Activated CD4-positive, alpha-beta T cell treated with anti-CD3 and anti-CD28 coated beads, Interleukin-2, amount 50 U/mL, for 4 hours (primary cell): ENCODE measurements at places on chromosomes 5 and 9.

DNA sequence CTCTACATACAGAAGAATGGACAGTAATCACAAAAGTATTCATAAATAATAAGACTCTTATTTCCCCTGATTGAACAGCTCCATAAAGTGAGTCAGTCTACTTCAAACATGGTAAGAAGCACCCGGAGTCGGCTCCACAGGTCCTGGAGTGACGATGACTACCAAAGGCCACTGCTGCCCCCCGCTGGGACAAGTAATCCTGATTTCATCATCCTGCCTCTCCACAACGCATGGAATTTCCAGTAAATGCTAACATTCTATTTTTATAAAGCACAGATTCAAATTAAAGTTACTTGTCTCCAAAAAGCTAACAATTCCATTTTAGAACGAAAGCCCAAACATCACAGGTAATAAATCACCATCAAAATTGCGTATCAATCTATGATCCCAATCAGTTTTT, 16.2 kb downstream of the ATPSCKMT start:
- DNase-seq = no peak

- no peak for DNase-seq
These were observed 7.4 kb upstream of the SPDL1 start for GRCh38 chr5:169576181-169576598.

DNA sequence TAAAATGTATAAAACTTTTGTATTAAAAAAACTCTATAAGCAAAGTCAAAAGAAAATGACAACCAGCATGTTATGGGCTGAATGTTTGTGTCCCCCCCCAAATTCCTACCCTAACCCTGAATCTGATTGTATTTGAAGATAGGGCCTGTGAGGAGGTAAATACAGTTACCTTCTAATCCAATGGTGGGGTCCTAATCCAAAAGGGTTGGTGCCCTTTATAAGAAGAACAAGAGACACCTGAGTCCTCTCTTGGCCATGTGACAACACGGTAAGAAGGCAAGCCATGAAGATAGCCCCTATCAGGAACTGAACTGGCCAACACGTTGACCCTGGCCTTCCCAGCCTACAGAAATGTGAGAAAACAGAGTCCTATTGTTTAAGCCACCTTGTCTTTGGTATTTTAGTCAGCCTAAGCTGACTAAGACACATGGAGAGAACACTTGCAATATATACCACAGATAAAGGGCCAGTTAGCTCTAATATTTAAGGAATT, 49.7 kb upstream of the AKNA start:
- DNase-seq = no peak

DNA sequence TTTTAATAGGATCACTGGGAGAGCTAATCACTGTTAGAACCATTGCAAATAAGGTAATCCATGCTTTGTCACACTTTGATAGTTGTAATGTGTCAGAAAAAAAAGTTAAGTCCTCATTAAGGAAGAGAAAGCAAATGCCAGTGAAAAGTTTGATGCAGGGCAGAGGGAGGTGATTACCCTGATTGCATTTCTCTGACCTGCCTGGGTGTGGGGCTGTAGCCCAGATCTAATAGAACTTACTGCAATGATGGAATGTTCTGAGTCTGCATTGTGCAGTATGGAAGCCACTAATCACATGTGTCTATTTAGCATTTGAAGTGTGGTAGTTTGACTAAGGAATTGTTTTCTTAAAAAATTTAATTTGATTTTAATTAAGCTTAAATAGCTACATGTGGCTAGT, 202.7 kb downstream of the ATP10B start:
- no peak for DNase-seq

GRCh38 chr5:40404613-40405012, 275.1 kb upstream of the PTGER4 start:
- DNase-seq = no peak

DNA sequence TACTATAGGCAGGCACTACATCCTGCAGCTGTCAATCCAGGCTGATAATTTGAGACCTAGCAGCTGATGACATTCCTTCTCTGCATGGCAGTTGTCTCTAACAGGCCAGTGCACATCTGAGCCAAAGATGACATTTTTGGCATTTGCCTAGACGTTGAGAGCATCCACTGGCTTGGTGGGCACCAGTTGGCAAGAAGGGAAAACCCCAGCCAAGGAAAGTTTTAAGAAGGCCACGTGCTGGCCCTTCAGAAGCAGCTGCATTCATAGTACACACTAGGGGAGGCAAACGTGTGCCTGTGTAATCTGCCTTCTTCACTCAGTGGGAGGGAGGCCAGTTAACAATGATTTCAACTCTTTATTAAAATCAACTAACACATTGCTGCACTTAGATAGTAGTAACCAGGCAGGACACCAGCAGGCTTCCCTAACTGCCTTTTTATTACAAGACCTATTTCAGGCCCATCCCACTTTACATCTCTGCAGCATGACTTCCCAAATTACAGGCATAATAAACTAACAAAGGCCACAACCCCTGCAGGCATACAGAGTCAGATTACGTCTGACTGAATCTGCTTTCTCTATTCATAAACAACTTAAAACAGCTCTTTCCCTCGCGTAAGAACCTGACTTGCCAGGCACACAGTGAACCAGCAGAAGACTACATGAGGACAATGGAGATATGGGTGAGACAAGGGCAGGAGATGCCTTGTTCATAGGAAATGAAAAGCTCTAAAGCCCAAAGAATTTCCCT, 576.3 kb downstream of the PDE4D start:
- no peak for DNase-seq

DNA sequence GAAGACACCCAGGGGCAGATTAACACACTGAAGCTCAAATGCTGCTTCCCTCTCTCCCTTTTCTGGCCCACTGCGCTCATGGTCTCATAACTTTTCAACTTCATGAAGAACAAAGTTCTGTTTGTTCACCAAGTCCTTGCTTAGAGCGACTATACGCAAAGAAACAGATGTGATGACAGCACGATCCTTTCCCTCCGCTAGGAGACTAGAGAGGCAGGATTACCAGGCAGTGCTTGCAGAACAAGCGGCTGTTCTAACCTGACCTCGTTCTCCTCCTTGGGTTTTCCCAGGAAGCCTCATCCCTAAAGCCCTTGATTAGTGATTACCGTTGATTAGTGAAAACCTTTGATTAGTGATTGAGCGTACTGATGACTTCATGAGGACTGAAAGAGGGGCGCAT, 649.9 kb downstream of the IRX1 start:
- no peak for DNase-seq

DNA sequence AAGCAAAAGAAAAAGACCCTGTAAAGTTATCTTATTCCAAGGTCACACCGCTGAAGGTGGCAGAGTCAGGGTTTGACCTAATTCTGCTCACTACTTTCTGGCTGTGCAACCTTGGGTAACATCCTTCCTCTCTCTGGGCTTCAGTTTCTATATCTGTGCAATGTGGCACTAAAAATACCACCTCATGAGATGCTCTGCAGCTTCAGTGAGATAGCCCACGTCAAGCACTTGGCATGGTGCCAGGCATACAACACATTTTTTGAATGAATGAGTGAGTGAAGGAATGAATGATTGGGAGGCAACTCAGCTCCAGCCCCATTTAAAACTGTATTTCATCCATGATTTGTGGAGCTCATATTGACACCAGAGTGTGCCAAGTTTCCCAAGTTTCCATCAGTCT, 62.3 kb downstream of the FOXI1 start:
- no peak for DNase-seq

DNA sequence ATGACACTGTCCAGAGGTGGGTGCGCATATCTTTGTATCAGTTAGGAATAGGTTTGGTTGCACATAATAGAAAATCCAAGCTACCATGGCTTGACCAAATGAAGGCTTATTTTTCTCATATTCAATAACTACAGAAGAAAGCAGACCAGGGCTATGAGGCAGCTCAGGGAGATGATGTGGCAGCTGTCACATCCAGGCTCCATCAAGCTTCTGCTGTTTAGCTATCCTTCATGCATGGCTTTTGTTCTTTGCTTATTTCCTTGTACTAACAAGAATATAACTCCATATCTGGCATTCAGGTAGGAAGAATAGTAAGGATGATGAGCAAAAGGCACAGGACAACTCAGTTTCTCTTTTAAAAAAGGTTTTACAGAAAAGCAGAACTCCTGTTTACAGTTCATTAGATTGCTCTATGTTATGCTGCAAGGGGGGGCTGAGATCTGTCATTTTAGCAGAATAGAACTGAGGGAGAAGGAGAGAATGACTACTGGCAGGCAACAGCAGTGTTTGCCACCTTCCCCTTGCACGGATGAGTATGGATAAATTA, 336.1 kb downstream of the MLLT3 start:
- DNase-seq = no peak

GRCh38 chr5:110855961-110856360, 117.2 kb downstream of the SLC25A46 start:
- DNase-seq = no peak
